ENCODE measurements at places on chromosomes 6 and 20. TPM values are rescaled to one million over a fixed set of nuclear protein-coding genes. Genes with fewer than 3 reads are reported as not detected.

DNA sequence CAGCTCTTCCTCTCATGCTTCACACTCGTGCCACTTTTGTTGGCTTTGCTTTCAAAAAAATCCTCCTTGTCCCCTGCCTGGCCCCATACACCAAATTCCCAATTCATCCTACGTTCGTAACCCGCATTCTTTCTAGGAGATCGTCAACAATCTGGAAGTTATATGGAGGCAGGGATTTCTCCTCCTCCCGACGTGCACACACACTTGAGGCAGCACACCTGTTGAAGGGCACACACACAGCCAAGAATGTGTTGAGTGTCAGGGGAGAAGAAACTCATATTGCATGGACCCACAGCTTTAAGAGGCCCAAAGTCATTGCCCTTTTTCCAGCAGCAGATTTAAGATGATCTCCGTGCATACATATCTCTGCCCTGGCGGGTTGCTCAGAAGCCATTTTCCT lies 28.9 kb downstream of the THBS2 start:
- DNase-seq: no peak

GRCh38 chr6:36459501-36459900 lies 16.7 kb downstream of the KCTD20 start:
- no peak for DNase-seq

DNA sequence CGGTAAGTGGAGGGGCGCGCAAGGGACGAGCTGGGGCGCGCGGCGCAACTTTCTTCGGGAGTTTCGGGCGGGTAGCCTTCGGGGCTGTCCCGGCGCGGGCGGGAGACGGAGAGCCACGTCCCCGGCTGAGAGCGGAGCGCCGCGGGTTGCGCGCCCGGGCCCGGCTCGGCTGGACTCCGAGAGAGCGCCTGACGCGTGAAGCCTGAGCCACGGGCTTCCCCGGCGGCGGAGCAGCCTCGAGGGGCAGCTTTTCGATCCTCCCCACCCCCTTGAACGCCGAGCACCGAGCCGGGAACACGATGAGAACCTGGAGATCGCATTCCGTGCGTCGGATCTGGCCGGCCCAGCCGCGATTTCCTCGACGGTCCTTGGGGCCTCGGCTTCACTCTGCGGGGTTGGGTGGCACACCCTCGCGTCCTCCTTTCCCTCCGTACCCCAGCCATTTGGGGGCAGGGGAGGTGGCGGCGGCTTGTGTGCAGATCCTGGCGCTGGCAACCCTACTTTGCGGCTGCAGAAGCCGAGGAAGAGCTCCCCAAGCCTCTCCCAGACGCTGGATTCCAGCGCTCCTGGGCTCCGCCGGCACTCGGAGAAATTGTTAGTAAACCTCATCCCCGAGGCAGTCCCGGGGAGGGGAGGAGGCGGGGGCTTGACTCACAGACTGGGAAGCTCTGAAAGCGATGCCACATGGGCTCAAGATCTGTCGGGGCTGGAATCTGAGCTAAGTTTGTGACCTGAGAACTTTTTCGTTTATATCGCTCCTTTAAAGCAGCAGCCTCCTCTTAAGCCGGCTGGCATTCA lies 572 bp downstream of the DSE start:
- DNase-seq: peak; percentile 25

MEI4 gene
- total RNA-seq: not detected

FRK gene
- 0.03 TPM for total RNA-seq
